Dermis microvascular lymphatic vessel endothelial cell (primary cell): ENCODE measurements at places on chromosomes 7 and 10. TPM values are rescaled to one million over a fixed set of nuclear protein-coding genes. Genes with fewer than 3 reads are reported as not detected.

ZPBP gene
- total RNA-seq, result not detected in 2 replicates

GRK5 gene
- total RNA-seq, result 28.0 and 35.9 TPM in 2 replicates

RBP3 gene
- total RNA-seq, result not detected in 2 replicates

MYL7 gene
- total RNA-seq, result not detected in 2 replicates

NAT16 gene
- not detected in 2 replicates for total RNA-seq

HTR5A gene
- not detected in 2 replicates for total RNA-seq

TLL2 gene
- under 0.01 and 0.13 TPM in 2 replicates for total RNA-seq

LBX1 gene
- total RNA-seq, result not detected in 2 replicates

OR9A2 gene
- not detected in 2 replicates for total RNA-seq

BLNK gene
- total RNA-seq, result not detected in 2 replicates

FAM13C gene
- total RNA-seq, result 2.3 and 3.3 TPM in 2 replicates

DNA sequence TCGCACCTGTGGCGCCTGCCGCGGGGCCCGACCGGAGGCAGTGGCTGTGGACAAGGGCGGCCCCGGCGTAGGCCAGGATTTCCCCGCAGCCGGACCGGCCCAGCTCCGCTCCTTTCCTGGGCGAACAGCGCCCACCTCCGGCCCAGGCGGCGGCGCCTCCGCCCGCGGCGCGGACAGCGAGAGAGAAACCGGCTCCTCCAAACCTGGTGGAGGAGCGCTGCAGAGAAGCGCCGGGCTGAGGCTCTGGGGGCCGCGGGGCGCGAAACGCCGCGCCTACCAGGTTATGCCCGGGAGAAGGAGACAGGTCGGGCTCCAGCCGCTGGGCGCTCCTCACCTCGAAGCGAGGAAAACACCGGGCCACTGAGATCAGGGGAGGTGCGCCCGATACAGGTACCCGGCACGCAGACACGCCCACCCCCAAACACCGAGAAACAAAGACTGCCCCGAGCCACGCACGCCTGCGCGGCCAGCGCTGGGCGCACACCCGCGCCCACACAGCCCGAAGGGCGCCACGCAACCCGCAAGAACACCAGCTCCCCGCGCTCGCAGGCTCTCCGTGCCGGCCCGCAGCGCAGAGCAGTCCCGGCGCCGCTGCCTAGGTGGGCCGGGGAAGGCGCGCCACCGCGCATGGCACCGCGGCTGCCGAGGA, 3.3 kb downstream of the GRID1 start:
- DNase-seq, result no peak

DNA sequence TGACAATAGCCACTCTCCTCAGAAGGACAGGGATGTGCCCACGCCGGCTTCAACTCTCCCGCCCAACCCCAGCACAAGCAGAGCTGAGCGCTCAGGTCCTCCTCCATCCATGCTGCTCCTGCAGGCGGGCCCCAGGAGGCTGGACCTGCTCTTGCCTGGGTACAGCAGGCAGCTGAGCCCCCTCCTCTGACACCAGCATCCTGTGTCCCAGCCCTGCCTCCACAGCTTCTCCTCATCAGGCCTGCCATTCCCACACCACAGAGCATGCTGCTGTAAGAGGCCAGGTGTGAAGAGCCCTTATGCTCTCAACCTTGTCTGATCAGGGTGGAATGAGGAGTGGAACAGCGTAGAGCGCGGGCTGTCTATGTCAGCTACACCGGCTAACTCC, 302.2 kb downstream of the PTPRN2 start:
- DNase-seq, result no peak

DNA sequence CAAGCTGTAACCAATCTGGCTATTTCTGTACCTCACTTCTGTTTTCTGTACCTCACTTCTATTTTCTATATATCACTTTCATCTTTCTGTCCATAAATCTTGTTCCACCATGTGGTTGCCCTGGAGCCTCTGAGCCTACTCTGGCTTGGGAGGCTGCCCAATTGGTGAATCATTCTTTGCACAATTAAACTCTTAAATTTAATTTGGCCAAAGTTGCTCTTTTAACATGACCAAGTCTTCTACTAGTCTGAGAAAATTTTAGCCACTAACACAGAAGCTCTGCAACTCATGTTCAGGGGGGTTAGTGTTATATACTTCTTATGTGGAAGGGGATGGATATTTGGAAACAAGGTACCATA, 503.5 kb downstream of the KIF20B start:
- DNase-seq, result no peak

GRCh38 chr7:151373599-151373998, 32.0 kb downstream of the NUB1 start:
- no peak for DNase-seq

DNA sequence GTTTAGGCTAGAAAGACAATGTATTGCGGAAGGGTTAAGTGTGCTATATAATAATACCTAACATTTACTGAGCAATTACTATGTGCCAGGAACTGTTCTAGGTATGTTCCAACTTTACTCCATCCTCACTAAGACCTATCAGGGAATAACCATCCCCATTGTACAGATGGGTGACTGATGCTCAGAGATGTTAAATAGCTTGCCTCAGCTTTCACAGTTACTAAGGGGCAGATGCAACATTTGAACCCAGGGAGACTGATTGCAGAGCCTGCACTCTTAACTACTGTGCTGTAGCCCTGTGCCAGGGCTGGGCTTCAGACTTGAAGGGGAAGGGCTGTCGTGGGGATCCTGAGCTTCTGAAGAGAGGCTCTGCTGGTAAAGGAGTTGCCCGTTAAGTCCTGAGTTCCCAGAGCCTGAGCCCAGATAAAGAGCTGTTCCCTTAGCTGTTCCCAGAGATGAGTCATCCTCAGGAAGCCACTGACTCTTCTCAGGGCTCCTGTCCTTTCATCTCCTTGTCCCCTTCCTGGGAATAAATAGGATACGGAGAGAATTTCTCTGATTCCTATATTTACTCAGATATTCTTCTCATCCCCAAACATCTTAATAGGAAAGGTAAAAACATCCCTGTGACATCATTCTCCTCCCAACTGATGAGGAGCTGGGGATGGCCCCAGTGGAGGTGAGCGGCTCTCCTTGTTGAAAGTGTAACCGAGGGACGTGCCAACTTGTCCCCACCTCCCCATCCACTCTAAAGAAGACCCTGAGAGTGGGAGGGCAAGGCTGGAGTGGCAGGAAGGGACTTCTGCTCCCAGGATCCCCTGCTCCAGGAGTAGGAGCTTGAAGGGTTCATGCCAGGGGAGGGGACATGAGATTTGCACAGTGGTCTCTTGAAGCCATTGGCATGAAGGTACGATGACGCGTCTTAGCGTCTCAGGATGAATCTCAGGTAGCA, 28.0 kb upstream of the HABP2 start:
- DNase-seq, result peak; percentile 49

DNA sequence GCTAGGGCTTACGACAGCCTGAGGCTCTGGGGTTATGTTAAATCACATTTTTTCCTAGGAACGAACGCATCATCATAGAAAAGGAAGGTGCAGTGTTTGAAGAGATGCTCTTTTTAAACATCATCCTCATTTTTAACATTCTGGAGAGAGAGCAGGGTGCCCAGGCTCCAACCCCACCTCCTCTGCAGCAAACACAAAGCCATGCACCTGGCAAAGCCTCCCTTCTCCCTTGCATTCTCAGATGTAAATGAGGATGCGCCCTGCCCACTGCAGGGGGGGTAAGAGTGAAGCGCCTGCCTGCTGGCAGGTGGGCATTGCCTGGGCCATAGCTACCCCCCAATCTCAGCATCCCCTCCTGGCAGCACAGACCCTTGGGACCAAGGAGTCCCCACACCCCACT, 92.4 kb downstream of the PTPRN2 start:
- no peak for DNase-seq

GRCh38 chr7:83976302-83976701, 218.3 kb downstream of the SEMA3A start:
- peak; percentile 38 for DNase-seq

DNA sequence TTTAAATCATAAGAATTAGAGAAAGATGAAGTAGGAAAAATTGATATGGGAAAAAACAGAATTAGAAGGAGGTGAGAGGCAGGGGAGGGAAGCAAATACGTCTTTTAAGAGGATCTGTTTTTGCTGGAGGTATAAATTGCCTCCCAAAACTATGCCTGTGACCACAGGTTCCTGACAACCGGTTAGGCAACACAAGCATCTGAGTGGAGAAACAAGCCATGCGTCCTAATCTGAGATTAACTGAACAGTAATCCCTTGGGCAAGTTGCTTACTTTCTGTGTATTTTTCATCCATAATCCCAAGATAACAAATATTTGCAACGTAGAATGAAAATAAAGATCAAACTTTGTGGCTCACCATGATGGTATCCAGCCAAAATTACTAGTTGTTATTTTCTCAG, 149.2 kb downstream of the C1GALT1 start:
- no peak for DNase-seq

- peak; percentile 7 for DNase-seq
These were observed 148.1 kb downstream of the ITGA8 start for GRCh38 chr10:15571575-15571974.

DNA sequence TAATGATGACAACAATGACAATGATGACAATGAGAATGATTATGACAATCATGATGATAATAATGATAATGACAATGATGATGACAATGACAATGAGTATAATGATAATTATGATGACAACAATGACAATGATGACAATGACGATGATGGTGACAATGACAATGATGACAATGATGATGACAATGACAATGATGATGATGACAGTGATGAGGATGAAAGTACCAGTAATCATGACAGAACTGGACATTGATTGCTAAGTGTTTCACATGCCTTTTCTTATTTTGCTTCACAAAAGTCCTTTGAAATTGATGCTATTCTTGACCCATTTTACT, 1106.0 kb upstream of the AUTS2 start:
- DNase-seq, result no peak

- DNase-seq, result no peak
These were observed 2.8 kb downstream of the CLCN1 start for GRCh38 chr7:143318661-143319060.

DNA sequence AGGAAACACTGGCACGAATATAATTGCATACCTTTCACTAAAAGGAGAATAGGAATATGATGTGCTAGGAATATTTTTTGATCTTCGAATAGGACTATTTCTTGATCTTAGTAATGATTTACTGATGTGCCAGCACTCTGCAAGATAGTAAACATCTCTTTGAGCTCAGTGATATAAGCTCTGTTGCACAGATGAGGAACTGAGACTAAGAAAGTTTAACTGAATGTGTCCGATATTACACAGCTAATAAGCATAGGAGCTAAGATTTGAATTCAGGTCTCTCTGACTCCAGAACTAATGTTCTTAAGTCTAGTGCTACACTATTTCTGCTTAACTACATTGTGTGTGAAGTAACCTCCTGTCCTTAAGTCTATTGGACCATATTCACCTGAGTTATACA, 98.4 kb upstream of the PTPRZ1 start:
- no peak for DNase-seq

DNA sequence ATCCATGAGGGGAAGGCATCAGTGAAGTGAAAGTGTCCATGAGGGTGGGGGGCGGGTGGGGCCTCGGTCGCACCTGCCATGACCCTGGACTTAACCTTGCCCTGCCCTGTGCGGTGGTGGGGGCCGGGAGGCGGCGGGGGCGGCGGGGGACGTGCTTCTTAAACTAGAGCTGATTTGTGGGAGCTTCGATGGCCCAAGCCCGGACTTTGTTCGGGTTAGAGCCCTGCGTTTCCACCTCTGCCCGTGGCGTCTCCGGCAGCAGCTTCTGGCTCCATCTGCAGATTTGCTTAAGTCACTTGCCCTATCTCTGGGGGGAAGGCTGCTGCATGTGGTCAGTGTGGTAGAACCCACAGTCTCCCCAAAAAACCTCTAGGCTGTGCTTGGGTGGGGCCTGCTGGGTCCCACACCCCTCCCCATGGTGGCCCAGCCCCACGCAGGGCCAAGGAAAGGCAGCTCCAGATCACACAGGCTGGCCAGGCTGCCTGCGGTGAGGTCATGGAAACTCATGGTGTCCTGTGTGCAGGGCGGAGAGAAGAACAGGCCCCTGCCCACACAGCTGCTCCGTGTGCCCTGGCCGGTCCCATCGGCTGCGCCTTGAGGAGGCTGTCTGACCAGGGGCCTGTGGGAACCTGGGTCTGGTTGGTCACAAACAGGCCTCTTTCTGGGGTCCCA, 93.2 kb downstream of the INPP5A start:
- DNase-seq, result no peak

GRCh38 chr7:114822131-114822530, 99.8 kb upstream of the MDFIC start:
- DNase-seq, result no peak

DNA sequence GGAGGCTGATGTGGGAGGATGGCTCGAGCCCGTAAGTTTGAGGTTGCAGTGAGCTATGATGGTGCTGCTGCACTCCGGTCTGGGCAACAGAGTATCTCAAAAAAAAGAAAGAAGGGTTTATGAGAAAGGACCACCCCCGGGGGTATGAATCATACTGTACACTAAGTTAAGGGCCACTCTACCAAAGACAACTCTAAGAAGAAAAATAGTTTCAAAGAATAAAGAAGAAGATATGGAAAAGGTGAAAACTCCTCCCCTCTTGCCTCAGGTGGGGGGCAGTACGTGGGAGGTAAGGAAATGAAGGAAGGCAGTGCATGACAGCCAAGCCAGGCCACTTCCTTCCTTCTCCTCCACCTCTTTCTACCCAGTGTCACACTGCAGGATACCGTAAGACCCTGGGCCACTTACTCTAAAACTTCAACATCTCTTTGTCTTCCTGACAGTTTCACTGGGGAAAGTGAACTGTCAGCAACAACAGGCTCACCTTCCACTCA, 61.3 kb downstream of the PIP4K2A start:
- no peak for DNase-seq

DNA sequence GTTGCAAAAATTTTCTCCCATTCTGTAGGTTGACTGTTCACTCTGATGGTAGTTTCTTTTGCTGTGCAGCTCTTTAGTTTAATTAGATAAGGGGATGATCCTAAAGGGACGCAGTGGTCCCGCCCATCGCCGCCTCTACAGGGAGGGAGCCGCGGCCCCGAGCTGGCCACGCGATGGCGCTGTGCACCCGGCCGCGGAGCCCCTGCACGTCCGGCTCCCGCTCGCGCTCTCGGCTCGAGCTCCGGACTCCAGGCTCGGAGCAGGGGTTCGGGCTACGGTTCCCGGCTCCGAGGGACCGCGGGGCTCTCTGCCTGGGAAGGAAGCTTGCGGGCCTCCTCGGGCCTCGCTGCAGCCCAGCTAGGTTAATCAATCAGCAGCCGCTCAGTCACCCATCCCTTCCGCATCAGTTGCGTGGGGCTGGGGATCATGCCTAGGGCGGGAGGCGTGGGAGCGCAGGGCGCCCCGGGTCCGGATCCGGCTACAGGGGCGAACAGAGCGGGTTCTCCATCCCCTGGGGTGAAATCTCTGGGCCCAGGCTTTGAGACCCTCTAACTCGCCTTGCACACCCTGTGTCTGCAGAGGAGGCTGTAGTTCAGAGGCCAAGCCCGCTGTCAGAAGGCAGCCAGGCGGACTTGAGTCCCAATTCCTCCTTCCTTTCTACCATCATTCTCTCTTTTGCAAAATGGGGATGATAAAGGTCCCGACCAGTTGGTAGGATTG, 97.9 kb downstream of the WDR11 start:
- DNase-seq, result peak; percentile 15

GRCh38 chr7:129454249-129454551, 20.0 kb downstream of the STRIP2 start:
- no peak for DNase-seq

GRCh38 chr7:112386619-112387018, 63.6 kb upstream of the IFRD1 start:
- DNase-seq, result no peak
